ENCODE measurements at places on chromosomes 5 and 9.

DNA sequence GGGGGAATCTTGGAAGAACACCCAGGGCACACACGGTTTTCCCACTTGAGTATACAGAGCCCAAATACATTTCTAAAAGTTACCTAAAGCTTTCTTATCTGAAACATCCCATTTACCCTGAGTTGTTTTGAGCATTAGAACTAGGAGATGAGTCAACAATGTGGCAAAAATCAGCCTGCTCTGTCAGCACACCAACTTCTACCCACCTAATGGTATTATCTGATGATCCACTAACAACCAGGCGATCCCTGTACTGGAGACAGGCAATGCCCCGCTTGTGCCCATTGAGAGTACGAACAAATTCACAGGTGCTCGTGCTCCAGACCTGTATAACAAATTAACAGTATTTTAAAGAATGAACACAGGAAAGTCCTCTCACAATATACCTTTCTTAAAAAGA lies 87.0 kb downstream of the SMIM23 start:
- no peak for DNase-seq

GRCh38 chr9:20405078-20405477 lies 217.2 kb downstream of the MLLT3 start:
- no peak for DNase-seq

- DNase-seq = no peak
Measured at GRCh38 chr5:142837081-142837725, 67.0 kb downstream of the ARHGAP26 start.

GRCh38 chr5:139402561-139403158 lies 1.2 kb downstream of the SPATA24 start:
- no peak for DNase-seq

DNA sequence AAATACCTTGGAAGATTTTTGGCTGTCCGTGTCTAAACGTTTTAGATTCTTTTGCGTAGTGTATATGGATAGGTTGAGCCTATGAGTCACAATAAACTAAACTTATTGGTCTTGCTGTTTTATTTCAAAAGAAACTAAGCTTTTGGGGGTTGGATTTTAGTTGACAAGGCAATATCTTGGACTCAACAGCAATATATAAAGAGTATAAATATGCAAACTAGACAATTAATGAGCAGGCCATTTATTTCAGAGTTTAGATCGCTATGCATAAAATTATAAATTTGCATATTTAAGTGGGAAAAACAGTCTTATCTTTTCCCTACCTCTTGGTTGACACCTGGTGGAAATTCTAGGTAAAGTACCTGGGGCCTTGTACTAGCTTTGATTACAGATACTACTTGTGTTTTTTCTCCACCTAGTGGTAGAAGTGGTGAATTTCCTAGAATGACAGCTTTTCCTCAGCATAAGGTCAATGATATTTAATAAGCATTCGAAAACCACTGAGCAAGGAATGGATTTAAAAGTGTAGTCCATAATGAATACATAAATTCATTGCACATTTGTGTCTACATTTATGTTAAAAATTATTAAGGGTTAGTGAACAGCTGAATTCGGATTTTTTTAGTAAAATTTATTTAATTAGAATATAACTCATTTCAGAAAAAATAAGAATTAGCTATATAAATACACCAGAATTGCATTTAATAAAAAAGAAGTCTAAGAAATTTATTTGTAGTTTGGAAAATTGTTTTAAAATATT lies 1.7 kb upstream of the ARRDC3 start:
- DNase-seq = peak; percentile 60

DNA sequence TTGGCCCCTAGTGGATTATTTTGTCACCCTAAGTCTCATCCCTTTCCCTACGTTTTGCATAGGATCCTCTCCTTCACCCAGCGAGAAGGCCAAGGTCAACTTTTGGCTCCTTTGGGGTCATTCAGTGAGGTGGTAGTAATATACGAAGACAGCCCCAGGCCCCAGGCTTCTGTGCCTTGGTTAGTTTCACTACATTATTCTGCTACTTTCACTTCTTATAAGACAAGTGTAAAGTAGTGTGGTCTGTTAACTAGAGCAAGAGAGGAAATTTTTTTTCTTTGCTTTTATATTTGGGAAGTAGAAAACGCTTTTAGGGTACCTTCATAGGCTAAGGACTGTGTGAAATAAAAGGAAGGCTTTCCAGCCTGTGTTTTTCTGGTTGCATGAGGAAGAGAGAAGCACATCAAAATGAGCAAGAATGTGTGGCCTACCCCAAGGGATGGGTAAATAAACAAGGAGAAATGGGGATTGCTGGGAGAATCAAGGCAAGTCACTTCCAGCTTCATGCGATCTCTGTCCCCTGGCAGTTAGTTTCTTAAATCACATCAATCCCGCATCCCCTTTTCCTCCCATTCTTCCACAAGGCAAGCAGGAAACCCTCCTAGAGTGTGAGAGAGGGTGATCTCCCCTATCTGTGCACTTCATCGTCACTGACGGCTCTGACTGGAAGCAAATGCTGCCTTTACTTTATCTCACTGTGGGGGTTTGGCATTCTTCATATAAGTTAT lies 677.0 kb upstream of the WWC1 start:
- DNase-seq = no peak
